ENCODE measurements at places on chromosomes 11 and 22.

- peak; percentile 78 for DNase-seq
Observed at GRCh38 chr11:60899046-60899936, 7.1 kb downstream of the PRPF19 start.

- peak; percentile 52 for DNase-seq
Observed at GRCh38 chr22:19143967-19144400, 467 bp downstream of the ESS2 start.

- no peak for DNase-seq
Observed at GRCh38 chr11:95081010-95081409, 8.6 kb upstream of the ENDOD1 start.

GRCh38 chr11:73258104-73259035 lies 13.8 kb upstream of the P2RY6 start:
- DNase-seq: no peak

DNA sequence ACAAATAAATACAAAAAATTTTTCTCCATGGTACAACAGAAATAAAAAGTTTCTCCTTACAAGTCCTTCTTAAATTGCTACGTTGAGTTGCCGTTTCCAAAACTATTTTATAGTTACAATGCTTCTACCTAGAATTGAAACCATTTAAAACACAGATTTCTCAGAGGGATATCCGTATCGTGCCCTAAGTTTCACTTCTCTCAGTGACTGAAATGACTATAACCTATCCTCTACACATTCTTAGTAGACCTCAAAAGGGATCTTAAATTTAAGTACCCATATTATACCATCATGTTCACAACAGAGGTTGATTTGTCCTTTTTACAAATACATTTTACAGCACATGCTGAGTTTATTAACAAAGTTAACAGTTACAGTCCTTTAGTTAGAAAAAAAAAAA lies 44.1 kb downstream of the USP28 start:
- DNase-seq: no peak

All from AG20443 (cell line).